ENCODE measurements at places on chromosomes 2 and 18.

DNA sequence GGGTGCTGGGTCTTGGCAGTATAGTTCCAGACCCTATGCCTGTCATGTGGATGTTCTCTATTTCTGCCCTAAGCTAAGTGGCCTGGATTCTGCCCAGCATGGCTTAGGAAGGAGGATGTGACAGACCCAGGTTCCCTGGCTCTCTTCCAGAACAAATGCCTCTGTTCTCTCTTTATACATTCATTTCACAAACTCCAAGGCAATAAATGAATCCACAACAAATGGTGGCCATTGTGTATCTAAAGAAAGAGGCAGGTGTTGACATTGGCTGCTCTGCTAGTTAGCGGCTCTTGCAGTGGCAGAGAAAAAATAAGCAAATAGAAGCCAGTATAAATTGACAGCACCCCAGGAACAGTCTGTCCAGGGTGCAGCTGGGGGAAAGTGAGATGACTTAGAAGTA lies 298.6 kb downstream of the SUCLG1 start:
- DNase-seq: no peak

GRCh38 chr18:56322406-56322805 lies 316.0 kb downstream of the TXNL1 start:
- DNase-seq: no peak

DNA sequence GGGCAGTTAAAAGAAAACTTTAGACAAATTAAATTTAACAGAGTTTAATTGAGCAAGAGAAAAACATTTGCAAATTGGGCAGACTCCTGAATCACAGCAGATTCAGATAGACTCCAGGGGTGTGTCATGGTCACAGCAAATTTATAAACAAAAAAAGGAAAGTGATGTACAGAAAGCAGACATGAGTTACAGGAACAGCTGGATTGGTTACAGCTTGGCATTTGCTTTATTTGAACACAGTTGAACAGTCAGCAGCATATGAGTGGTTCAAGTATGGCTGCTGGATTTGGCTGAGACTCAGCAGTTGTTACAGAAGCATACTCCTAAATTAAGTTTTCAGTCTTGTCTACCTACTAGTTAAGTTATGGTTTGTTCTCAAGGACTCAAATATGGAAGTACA lies 82.3 kb upstream of the NYAP2 start:
- DNase-seq: no peak

DNA sequence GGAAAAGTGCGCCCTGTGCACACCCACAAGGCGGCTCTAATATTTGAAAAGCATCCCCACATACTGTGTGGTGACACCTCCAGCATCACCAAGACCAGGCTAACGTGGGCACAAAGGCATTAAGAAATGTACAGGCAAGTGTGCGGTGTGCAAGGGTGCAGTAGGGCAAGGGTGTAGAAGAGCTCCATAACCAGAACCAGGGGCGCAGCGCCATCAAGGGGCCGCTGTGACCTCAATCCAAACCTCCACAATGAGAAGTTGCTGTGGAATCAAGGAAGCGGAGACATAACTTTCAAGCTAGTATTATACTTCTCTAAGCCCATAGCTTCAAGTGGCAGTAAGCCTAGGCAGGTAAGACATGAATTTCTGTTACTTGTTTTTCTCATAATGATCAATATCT lies 13.0 kb downstream of the L3MBTL4 start:
- peak; percentile 3 for DNase-seq

DNA sequence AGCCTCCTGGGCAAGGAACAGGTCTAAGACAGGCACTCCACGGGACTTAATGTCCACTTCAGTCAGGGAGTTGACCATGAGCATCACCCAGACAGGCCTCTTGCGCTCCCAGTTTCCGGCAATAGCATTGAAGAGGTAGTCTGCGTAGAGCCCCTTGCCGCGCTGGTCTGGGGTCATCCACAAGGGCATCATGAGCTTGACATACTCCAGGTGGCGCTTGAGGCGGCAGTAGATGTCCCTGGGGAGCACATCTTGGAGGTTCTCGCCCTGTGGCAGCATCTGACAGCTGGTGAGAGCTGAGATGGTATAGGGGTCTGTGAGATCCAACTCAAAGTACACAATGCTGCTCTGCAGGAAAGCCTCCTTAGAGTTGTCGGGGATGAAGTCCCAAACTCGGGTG lies 10.6 kb downstream of the TRABD2A start:
- DNase-seq: no peak

DNA sequence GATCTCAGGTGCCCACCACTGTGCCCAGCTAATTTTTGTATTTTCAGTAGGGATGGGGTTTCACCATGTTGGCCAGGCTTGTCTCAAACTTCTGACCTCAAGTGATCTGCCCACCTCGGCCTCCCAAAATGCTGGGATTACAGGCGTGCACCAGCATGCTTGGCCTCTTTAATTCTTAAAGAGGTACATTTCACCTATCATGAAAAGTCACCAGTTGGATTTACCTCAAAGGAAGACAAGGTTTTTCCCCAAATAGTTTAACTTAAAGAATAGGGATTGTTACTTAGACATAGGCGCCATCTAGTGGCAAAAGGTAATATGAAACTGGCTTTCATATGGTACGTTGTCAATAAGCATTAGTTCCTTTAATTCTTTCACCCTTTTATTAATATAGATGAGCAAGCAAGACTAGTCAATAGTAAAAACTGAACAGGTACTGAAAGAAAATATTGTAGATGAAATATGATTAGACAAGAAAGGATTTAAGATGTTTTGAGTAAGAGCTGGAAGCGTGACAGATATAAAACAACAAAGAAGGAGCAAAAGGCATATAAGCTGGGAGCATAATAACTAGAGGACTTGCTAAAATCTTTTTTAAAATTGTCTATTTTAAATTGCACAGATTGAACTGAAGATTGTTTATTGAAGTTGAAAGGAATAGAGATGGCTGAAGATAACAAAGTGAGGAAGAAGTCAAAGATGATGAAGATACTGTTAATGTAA lies 35.0 kb upstream of the PSMD14 start:
- DNase-seq: no peak

GRCh38 chr2:159959136-159959535 lies 103.3 kb downstream of the PLA2R1 start:
- DNase-seq: no peak

DNA sequence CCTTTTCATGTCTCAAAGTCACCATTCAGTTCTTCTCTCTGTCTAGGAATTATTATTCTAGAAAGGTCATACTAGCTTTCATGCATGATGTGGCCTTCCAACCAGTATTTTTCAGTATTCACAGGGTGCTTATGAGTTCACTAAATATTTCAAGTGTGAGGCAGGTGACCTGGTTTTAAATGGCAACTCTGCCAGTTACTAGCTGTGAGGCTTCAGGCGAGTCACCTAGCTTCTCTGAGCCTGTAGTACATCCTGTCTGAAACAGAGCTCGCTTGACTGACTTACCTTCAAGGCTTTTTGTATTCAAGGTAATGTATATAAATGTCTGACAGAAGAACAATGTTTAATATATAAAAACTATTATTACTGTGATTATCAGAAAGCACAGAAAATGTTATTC lies 19.4 kb upstream of the ACVR1 start:
- DNase-seq: no peak

DNA sequence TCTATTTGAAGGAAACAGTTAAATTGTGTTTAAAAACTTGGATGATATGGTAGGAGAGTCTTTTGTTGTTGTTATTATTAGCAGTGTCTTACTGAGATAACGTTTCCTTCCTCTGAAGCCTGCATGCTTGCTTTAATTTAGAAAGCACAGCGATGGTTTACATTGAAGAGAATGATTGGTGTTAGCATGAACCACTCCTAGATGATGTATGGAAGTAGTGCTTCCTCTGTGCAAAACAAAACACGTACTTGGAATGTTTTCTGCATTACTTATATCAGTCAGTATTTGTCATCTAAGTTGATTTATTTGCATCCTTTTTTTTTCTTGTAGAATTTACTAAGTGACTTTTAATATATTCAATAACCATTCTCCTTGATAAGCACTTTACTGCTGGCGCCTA lies 89.0 kb downstream of the UGGT1 start:
- no peak for DNase-seq

DNA sequence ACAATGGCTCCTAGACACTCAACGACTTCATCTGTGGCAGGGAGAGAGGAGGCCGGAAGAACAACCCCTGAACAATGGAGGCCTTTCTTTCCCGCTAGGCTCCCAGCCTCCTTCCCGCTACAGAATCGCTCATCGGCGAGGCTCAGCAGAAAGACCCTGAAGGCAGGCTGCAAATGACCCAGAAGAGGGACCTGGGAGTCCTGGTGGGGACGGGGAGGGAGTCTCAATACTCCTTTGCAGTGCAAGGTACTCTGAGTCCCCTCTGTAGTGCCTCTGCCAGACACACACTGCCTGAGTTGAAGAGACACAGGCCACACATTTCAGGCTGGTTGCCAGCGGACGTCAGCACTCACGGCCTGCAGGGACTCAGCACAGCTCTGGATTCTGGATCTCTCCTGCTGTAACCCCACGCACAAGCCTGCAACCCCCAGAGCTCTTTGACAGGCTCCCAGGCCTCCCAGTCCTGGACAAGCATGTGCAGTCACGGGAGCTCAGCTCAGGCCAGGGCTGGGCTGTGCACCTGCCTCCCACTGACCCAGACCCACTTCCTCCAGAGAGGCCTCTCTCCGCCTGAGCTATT lies 6.1 kb downstream of the GPR17 start:
- DNase-seq: no peak

DNA sequence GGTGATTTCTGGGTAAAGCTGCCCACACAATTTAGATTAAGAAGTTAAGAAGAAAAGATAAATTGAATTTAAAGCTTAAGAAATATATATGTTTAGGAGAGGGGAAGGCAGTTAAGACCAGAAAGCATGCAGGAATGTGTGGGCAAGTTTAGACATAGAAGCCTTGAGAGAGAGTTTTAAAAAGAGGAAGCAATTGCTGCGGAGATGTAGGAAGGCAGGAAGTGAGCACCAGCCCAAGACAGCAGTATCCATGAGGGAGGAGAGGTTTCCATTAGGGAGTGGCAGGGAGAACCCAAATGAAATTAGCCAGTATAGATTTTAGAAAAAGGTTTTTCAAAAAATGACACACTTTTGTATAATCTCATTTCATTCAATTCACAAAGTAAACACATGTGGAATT lies 24.3 kb downstream of the DSC2 start:
- no peak for DNase-seq

DNA sequence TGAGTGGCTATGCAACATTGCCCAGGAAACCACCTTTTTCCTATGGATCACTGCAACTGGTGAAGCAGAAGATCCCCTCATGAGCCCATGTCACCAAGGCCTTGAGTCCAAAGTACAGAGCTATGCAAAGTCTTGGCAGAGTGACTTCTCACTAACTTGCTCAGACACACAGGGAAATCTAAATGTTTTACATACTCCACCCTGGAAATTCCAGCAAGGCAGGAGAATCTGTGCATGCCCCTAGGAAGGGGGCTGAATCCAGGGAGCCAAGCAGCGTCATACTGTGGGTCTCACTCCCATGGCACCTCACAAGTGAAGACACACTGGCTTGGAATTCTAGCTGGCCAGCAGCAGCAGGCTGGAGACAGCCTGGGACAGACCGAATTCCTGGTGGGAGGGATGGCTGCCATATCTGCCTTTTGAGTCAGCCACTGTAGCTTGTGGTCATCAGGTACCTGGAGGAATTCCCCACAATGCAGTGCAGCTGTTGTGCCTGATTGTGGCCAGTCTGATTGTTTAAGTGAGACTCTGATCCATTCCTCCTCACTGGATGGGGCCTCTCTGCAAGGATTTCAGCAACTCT lies 1817.4 kb downstream of the SUCLG1 start:
- DNase-seq: no peak

DNA sequence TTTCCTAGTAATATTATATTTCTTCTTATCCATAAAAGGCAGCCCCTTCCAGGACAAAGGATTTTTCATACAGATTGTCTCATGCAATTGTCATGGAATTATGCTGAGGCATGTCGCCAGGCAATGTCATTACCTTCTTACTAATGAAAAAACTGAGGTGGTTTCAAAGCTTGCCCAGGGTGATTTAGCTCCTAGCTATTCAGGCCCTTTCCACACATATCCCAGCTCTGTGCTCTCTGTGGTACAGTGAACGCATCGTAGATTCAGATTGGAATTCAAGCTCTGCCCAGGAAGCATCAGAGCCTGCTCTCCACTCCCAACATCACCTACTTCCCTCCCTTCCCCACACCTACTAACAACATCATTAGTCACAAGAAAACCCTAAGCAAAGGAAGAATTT lies 60.1 kb downstream of the ATP8B1 start:
- DNase-seq: no peak

GRCh38 chr2:98016908-98017670 lies 21.3 kb upstream of the TMEM131 start:
- no peak for DNase-seq

DNA sequence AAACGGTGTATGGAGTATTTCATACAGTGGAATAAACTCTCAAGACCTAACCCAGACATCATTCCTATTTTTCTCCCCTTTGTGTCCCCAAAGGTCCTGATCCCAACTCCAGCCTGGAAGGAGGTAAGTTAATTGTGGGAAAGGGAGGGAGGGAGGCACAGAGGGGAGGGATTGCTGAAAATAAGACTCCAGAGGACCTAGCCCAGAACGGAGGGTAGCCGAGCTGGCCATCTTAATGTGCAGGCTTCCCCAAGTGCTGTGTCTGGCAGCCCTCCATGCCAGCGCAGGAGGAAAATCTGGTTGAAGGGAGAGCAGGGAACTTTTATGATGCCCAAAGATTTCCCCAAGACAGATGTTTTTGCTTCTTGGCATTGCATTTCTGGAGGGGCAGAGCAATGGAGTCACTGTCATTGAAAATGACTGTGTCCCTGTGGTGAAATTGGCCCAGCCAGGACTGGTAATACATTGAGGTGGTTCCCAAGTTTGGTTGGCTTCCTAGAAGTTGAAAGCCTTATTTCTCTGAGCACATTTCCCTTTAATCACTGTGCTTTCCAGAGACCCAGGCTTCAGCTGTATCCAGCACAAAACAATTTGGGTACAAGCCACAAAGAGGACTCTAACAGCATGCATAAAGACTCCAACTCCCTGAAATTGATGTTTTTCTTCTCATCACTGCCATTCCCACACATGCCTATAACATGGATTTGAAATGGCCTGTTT lies 202.7 kb downstream of the AGPS start:
- no peak for DNase-seq

DNA sequence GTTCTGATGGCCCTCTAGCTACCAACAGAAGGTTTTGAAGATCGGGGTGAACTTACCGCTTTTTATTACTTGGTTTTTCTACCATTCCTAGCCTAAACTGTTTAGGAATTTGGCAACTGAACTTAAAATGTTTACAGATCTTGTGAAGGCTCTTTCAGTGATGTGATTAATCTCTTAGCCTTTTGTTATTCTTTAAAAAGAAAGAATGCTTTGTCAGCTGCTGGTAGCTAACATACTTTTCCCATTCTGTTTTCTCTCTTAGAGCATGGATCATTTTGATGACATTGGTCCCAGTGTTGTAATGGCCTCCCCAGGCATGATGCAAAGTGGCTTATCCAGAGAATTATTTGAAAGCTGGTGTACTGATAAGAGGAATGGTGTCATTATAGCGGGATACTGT lies 18.1 kb downstream of the CPSF3 start:
- no peak for DNase-seq

Data from T-helper 2 cell (primary cell).